ENCODE measurements at places on chromosomes 12 and 14. TPM values are rescaled to one million over a fixed set of nuclear protein-coding genes. Genes with fewer than 3 reads are reported as not detected.
A peak's percentile ranks its signal among the peaks of the same experiment; 100 is the strongest.

LALBA gene
- total RNA-seq: not detected

DNA sequence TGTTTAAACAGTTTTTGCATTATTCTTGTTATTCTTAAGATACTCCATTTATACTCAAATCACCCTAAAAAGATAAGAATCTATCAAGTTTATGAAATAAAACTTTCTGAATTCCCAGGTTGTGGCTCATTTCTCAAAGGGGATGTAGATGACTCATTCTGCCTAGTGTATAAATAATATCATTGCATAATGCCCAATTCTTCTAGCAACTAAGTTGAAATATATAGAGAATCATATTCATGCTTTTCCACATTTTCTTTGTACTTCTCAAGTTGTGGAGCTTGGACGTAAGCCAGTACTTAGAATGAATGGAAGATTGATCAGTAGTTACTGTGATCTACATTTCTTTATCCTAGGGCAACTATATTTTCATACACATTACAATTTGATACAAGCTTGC is 201.1 kb downstream of the PPFIA2 start:
- no peak for DNase-seq

DNA sequence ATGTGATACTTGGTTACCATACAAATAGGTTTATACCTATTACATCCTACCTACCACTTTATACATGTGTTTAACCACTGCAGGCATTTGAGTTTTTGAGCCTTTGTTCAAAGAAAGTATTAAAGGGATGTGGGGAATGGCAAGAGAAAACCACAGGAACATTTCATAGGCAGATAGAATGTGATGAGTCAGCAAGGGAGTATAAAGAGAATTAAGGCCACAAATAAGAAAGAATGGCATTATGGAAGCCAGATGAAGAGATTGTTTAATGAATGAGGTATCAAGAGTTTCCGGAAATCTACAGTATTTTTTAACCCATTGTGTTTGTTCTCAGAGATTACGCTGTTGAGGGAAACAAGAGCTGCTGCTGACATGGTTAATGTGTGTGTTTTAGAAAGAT is 66.9 kb downstream of the METTL25 start:
- DNase-seq: no peak

- DNase-seq: no peak
Measured at GRCh38 chr12:93804392-93805179, 127.4 kb downstream of the CRADD start.

DNA sequence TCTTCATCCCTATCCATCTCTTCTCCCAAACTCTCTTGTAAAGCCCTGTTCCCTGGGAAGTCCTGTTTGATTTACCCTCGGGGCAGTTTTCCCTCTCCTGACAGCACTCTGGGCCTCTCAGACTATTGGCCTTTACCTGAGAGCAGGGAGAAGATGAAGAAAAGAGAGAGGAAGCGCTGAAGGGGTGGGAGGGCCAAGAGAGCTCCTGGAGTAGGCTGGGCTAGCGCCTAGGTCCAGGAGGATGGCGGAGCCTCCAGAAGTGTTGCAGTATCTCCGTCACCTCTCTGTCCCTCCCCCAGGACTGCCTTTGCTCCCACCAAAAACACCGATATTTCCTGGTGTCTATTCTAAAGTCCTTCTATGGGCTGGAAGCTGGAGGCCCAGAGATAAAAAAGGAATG is 5.7 kb upstream of the IGFBP6 start:
- no peak for DNase-seq

DNA sequence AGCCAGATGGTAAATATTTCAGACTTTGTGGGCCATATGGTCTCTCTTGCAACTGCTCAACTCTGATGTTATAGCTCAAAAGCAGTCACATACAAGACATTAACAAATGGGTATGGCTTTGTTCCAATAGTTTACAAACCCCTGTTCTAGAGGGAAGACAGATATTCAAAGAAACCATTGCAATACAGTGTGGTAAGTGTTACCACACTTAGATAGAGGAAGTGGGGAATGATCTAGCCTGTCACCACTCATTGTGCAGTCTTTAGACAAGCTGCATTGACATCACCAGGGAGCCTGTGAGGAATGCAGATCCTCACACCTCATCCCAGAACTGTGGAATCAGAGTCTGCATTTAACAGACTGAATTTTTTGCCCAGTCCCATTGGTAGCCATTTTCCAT is 80.0 kb upstream of the RGS6 start:
- DNase-seq: peak; percentile 46

MYF5 gene
- not detected for total RNA-seq

GRCh38 chr12:22340143-22340542 is 5.6 kb upstream of the ST8SIA1 start:
- DNase-seq: no peak

GRCh38 chr14:51750542-51750941 is 98.8 kb downstream of the FRMD6 start:
- peak; percentile 28 for DNase-seq

DNA sequence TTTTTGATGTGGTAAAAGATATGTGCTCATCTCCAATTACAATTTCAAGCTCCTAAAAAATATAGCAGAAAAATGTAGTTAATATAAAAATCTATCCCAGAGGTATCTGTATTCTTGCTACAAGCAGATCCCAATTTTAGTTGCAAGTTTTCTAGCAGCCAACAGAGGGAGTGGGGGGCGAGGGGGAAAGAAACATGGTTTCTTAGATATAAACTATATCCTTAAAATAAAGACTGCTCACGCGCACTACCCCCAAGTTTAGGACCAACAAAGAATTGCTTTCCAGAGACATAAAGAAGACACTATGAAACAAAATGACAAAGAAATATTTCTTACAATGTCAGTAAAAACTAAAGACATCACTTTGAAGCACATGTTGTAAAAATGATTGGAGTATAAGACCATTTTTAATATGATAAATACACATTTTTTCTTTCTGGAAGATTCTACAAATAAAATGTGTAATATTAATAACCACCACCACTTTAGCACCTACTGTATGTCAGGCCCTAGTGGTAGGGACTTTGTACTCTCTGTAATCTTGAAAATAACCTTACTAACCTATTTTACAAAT is 5.4 kb downstream of the MAGOHB start:
- no peak for DNase-seq

GRCh38 chr14:64605926-64606685 is 56.3 kb downstream of the PPP1R36 start:
- DNase-seq: no peak

DNA sequence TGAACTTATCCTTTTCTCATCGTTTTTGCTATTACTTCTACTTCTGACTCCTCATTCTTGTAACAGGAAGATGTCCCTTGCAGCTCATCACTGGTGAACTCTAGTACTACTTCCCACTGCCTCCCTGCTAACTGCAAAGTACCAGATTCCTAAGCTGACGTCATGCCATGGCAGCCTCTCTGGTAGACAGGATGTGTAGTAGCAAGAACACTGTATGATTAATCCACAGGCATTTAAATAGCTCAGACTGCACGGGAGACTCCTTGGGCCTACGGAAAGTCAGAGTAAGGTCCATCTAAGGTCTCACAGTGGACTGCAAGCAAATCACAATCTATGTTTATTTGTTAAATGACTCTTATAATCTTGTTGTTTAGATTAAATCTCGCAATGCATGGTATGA is 43.5 kb downstream of the DNAI7 start:
- DNase-seq: peak; percentile 4

- no peak for DNase-seq
Measured at GRCh38 chr12:4933411-4933810, 23.7 kb downstream of the KCNA1 start.

DNA sequence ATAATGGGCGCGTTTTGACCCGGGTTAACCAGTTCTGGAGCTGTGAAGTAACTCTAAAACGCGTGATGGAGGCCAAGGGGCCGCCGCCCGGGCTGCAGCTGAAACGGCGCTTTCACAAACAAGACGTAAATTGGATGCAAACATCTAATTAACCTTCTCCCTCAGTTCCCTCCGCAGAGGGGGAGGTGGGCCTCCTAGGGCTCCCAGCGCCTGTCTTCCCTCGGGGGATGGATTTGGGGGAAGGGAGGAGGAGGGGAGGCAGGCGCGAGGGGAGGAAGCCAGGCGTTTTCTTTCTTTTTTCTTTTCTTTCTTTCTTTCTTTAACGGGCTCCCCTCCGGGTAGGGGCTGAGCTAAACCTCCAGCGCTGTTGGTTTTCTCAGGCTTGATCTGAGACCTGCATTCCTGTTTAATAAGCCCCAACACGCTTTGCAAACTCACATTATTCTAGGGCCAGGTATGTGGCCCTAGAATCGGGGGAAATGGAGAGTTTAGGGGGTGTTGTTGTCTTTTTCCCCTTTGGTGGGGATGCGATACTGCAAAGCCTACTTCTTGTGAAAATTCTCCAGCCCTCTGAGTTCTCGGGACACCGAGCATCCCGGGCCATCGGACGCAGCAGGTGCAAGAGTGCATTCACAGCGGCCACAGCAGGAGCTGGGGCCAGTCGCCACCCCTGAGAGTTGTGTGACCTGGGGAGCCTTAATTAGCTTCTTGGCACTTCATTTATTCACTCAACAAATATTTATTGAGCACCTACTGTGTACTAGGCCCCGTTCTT is 43.6 kb upstream of the LHX5 start:
- DNase-seq: peak; percentile 93

CD163 gene
- not detected for total RNA-seq

KLRC2 gene
- not detected for total RNA-seq
